T-cell (primary cell): ENCODE measurements at places on chromosomes 1 and 21.

DNA sequence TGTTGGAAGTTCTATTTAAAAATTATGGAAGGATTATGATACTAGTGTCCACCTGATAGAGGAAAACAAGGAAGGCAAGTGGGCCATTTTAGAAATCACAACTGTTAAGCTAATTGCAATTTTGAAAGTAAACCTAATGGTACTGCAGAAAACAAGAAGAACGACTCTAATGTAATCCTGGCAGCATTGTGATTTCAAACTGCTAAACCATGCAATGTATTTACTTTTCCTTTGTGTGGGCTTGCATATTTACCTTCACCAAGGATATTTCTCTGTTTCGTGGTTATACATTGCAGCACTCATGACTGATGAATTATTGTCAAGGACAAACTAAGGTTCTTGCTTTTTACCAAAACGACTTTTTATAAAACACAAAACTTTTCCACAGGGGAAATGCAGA lies 88.1 kb downstream of the TM2D1 start:
- no peak for DNase-seq

DNA sequence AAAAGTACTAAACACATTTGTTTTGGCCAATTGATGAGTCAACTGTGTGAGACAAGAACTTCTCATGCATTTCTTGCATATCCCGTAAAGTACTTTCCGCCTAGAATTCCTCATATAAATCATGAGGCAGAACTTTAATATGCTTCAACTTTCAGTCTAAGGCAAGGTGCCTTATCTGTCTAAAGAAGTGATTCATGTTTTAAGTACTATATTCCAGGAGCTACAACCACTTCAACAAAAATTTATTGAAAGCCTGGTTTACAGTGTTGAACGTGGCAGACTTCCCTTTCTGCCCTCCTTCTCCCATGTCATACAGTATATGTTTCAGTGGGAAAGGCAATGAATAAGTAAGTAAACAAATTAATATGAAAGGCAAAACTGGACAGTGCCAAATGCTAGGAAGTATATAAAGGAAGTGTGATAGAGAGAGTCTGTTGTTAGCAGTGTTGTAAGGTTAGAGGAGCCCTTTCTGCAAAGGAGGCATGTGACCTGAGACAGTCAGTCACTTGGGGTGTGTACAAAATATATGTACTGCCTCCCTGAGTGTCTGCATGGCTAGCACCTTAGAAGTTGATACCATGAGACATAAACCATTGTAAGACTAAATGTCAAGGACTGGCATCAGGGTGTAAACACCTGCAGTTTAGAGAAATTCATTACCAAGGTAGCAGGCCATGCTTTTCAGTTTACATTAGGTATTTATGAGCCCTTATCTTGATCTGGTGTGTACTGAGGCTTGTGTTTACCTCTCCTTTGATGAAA lies 362.2 kb downstream of the SRGAP2C start:
- DNase-seq, result no peak

- DNase-seq, result no peak
Observed at GRCh38 chr1:16134066-16134801, 21.6 kb downstream of the EPHA2 start.

DNA sequence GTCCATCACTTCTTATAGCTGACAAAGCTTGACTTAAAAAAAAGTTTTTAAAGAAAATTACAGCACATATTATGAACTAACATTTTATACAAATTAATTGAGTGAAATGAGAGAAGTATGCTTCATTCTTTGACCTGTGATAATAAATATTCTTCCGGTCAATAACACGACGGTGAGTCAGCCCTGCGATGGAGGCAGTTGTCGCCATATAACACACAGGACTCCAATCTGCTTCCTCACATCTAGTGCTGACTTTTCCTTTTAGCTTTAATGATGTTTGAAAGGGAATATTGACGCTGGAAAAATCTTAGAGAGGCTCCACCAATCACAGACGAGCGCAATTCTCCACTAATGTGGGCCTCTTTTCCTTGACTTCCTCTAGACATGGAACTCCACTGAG lies 166.9 kb upstream of the C1orf21 start:
- DNase-seq, result no peak

DNA sequence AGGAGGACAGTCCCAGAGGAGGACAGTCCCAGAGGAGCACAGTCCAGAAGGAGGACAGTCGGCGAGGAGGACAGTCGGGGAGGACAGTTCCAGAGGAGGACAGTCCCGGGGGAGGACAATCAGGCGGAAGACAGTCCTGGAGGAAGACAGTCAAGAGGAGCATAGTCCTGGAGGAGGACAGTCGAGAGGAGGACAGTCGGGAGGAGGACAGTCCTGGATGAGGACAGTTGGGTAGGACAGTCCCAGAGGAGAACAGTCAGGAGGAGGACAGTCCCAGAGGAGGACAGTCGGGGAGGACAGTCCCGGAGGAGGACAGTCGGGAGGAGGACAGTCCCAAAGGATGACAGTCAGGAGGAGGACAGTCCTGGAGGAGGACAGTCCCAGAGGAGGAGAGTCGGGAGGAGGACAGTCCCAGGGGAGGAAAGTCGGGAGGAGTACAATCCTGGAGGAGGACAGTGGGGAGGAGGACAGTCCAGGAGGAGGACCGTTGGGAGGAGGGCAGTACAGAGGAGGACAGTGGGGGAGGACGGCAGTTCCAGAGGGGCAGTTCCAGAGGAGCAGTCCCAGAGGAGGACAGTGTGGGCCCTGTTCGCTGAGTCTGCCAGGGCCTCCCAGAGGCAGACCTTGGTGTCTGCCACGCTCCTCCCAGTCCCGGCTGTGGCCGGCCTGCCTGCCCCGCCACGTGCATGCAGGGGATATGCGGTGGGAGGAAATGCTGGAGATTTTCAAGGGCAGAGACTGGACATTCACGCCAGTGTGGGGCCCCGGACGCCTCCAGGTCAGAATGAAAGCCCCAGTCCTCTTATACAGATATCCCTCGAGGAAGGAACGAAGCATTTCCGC lies 183.8 kb upstream of the ARHGEF16 start:
- no peak for DNase-seq

- DNase-seq, result no peak
Observed at GRCh38 chr1:234102583-234102982, 198.1 kb downstream of the SLC35F3 start.

DNA sequence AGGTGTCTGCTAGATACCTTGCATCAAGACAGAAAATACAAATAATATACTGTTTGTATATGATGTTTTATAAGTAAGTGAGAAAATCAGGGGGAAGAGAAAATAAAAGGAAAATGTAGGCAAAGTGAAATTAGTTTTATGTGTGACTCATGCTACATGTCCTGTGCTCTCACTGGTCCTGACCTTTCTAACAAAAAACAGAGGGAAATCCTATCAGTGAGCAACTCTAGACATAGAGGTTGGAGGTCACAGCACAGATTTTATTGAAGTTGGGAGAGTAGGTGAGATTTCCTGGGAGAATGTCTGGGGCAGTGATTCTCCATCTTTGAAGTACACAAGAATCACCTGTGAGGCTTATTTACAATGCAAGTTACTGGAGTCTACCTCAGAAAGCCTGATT lies 9.5 kb downstream of the SCCPDH start:
- no peak for DNase-seq

GRCh38 chr1:76238094-76238628 lies 163.6 kb downstream of the ST6GALNAC3 start:
- DNase-seq, result no peak

DNA sequence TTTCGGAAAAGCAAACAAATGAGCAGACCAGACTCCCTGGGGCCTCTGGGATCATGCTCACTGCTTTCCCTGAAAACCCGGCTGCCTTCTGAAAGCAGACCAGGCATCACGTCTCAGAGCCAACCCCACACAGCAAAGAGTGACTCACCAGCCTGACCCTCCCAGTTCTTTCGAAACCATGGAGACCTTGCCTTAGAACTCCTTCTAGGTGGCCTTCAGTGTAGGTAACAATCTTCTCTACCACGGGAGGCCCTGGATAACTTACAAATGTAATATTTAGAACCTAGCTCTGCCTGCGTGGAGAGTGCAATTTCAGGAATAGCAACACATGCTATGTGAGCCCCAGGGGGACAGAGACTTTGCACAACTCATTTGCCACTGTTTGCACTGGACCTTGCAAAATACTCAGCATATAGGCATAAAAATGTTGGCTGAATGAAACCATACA lies 105.2 kb downstream of the SUSD4 start:
- no peak for DNase-seq

- no peak for DNase-seq
Observed at GRCh38 chr1:49651136-49651535, 372.6 kb downstream of the AGBL4 start.

DNA sequence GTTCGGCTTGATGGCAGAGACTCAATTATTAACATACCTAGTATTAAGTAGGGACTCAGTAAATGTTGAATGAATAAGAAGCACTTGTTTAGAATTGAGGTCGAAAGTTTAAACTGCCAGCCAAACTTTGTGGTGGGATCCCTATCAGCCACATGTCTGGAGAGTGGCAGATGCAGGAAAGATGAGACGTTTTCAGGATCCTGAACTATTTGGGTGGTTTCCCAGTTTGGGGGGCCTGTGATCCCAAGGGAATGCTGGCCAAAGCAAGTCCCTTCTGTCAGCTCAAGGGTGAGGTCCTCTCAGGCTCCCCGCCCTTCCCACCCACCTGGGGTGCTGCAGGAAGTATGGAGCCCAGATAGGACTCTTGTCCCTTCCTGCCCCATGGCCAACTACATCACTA lies 38.6 kb downstream of the KCNC4 start:
- DNase-seq, result no peak

DNA sequence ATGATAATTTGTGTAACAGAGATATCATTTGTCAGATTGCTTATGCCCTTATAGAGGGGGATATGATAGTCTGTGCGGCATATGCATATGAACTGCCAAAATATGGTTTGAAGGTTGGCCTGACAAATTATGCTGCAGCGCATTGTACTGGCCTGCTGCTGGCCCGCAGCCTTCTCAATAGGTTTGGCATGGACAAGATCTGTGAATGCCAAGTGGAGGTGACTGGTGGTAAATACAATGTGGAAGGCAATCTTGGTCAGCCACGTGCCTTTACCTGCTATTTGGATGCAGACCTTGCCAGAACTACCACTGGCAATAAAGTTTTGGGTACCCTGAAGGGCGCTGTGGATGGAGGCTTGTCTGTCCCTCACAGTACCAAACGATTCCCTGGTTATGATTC lies 82.4 kb downstream of the ZMYM4 start:
- DNase-seq, result no peak

DNA sequence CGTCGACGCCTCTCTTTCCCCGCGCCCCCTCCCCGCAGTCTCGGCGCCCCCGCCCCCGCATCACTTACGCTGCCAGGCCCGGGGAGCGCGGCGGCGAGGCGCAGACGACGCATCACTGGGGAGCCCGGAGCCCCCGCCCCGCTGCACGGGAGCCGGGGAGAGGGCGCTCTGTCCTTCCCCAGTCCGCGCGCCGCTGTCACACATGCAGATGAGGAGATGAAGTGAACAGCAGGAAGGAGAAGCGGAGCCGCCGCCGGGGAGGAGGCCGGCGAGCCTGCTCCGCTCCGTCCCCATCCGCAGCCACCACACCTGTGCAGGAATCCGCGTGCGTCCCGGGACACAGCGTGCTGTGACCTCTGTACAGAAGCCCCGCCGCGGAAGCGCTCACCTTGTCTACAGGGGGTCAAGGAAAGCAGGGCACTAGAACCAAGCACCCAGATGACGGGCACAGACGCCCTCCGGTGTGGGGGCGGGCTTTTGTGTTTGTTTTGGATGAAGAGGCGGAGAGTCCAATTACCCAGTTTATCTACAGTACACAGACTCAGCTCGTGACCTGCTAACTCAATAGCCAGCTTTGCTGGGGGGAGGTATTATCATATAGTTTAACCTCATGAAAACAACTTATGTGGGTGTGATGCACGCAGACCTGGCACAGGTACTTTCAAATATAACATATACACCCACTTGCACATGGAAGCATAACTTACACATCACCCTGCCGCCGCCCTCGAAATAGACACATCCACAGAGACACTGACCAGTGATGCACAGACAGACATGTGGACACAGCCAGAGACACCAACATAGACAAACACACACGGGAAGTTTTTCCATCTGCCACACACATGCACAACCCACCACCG lies 12.4 kb downstream of the KLHDC8A start:
- DNase-seq, result peak; percentile 25

DNA sequence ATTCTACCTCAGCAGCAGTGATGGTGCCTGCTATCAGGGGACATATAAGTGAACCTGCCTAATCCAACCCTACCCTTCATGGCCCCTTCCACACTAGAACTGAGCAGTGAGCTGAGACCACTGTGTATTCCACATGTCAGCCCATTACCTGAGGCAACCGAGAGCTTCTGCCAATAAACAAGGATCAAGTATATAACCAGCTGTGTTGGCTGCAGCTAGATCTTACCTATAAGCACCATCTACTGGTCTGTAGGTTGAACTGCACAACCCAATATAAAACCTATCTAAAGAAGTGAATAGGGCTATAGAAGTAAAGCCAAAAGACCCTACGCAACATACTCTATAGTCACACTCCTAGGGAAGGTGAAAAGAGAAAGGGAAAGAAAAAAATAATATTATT lies 376.9 kb downstream of the HHIPL2 start:
- DNase-seq, result no peak

GRCh38 chr1:211843507-211844298 lies 13.1 kb upstream of the LPGAT1 start:
- no peak for DNase-seq

DNA sequence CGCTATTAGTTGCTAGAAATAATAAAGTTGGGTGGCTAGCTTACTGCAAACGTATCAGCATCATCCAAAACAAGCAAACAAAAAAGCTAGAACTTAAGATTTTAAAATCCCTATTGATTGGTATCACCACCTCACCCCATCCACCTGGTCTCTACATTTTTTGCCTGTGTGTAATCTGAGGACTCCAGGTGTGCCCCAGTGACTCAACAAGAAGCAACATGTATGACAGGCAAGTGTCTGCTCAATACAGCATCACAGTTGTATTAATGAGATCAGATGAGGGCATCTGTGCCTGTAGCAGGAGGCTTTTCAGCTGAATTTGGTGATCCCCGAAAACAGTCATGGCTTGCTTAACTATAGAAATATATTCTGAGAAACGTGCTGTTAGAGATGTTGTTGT lies 14.6 kb upstream of the PAPPA2 start:
- DNase-seq, result no peak

DNA sequence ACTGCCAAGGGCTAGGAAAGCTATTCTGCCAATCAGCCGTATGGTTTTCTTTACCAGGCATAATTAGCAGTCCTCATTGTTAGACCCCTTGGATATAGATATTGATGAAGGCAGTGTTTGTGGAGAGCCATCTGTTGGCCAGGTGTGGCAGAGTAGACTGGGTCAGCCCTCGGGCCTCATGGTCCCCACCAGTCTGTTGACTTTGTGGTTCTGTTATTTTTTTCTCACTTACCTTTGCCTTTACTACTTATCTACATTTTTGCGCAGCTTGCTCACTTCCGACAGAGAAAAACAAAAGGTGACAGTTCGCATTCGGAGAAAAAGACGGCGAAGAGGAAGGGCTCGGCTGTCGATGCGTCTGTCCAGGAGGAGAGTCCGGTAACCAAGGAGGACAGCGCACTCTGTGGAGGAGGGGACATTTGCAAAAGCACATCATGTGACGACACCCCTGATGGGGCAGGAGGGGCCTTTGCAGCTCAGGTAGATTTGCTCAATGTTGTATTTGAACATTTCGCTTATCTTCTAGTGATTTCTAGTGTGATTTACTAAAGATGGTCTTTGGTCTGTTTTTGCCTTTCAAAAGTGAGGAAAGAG lies 2.3 kb downstream of the PCNT start:
- DNase-seq, result no peak

- no peak for DNase-seq
Observed at GRCh38 chr1:21271550-21271949, 18.7 kb downstream of the ECE1 start.

- DNase-seq, result no peak
Observed at GRCh38 chr1:44585315-44585920, 88.9 kb downstream of the TMEM53 start.

- DNase-seq, result peak; percentile 83
Observed at GRCh38 chr1:153796786-153797659, 21.8 kb downstream of the SLC27A3 start.
